ENCODE measurements at places on chromosomes 3 and 15.

GRCh38 chr3:30924763-30925162 is 30.3 kb upstream of the GADL1 start:
- no peak for DNase-seq

GRCh38 chr15:81375461-81375860 is 1.4 kb upstream of the TMC3 start:
- no peak for DNase-seq

DNA sequence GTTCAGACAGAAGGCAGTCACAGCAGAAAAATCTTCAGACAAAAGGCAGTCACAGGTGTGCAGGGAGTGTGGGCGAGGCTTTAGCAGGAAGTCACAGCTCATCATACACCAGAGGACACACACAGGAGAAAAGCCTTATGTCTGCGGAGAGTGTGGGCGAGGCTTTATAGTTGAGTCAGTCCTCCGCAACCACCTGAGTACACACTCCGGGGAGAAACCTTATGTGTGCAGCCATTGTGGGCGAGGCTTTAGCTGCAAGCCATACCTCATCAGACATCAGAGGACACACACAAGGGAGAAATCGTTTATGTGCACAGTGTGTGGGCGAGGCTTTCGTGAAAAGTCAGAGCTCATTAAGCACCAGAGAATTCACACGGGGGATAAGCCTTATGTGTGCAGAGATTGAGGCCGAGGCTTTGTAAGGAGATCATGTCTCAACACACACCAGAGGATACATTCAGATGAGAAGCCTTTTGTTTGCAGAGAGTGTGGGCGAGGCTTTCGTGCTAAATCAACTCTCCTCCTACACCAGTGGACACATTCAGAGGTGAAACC is 27.6 kb downstream of the ZNF589 start:
- no peak for DNase-seq

DNA sequence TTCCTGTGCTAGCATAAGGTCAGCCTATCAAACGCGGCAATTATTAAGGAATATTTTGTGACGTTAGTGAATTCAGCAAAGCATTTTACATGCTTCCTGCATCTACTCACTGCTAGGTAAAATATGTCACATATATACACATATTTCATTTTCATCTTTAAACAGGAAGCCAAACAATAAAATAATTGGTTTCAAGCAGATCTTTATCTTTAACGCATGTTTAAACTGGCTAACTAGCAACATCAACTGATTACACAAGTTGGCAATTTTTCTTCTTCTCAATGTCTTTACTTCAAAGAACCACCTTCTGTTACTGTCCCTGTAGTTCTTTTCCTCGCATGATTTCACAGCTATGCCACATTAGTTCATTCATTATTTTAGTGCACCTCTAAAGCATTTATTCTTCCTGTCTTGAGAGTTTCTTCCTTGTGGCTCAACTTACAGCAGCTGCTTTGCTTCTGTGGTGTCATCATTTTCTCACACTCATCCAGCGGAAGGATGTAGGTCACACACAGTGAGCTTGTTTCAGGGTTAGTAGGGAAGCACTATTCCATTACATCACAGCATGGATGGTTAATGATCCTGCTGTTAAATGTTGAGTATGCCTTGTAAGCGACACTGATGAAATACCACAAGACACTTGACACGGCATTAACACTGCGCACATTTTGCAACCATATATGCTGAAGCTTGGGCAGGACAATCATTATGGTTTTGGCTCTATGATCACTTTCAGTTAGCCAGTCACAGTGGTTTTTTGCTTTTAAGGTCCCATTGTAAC is 2.3 kb upstream of the BCHE start:
- no peak for DNase-seq

DNA sequence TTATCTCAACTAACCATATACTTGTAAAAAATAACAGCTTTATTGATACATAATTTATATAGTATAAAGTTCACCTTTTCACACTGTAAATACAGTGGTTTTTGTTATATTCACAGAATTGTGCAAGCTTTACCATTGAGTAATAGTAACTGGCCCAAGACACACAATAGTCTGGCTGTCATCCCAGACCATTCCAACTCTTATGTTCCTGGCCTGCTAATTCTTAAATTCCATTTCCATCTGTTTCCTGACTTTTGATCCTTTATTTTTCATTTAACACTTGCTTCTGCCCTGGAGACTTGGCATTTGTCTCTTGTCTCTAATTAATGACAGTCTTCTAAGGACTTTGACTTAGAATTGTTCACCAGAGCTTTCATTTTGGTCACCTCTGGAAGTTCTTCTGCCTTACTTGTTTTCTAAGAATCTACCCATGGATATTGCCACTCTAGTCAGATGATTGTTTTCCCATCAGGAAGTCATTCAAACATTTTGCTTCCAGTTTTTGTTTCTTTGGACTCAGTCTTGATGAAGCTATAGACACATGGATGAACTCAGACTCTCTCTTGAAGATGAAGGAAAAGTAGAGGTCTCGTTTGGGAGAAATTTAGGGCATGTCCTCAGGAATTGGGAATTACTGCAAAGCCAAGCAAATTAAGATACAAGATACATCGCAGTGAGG is 27.2 kb upstream of the PLSCR4 start:
- no peak for DNase-seq
